H4 (cell line): ENCODE measurements at places on chromosomes 16 and 17. TPM values are rescaled to one million over a fixed set of nuclear protein-coding genes. Genes with fewer than 3 reads are reported as not detected.
A peak's percentile ranks its signal among the peaks of the same experiment; 100 is the strongest.

DNA sequence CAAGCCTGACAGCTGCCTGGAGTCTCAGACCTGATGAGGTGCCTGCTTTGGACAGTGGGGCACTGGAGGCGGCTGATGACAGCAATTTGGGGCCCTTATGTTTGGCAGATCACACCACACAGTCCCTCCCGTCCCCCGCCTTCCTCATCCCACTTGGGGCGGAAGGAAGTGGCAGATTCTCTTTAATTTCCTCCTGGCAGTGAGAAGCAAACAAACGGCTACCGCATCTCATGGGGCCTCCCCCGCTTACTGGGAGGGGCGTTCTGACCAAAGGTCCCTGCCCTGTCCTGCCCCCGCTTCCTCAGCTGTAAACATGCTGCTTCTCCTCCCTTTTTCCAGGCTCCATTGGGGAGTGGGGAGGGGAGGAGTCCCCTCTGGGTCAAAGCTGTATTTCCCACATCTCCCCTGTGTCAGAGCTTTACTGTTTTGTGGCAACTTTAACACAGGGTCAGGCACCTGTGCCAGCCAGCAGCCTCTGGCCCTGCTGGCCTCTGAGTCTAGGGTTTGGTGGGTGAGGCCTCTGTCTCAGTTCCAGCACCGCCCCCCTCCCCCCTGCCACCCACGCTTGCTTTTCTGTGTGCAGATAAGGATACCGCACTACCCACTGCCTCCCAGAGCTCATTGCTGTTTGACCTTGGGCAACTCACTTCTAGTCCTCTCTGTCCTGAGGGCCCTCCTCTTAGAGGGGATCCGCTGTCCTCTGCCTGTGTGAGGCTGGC, 5.4 kb upstream of the NFATC3 start:
- DNase-seq = no peak

- peak; percentile 57 for DNase-seq
Measured at GRCh38 chr17:2416010-2416734, 15.3 kb upstream of the MNT start.

- DNase-seq = no peak
Measured at GRCh38 chr16:70162041-70162451, 11.5 kb upstream of the CLEC18C start.

DNA sequence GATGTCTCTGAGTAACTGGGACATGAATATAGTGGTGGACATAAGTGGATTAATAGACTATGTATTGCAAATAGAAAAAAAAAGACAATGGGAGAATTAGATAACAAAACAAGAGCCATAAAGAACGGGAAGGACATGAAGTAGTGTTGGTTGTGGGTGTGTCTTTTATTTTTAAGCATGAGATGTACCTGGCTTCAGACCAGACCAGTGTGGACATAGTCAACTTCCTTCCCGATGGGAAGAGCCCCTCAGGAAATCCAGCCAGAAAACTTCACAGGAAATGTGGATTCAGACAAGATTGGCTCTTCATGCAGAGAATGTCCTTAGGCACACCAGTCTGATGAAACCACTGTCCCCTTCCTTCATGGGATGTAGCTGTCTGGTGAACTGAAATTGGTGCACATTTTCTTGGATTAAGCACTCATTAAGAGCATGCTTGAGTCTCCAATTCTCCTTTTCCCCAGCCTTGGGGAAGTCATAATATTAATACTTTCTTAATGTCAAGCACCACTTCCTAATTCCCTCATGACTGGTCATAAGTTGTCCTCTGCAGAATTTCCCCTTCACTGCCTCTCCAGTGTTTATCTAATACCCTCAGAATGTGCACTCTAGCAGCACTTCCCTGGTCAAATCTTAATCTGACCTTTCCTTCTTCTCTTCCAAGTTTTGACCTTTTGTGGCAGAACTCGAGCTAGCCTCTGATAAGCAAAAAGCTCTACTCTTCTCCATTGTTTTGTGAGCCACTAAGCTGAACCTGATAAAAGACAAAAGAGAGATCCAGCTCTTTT, 350.6 kb upstream of the MAF start:
- DNase-seq = no peak

GRCh38 chr17:49187301-49187700, 23.1 kb downstream of the GNGT2 start:
- no peak for DNase-seq

DNA sequence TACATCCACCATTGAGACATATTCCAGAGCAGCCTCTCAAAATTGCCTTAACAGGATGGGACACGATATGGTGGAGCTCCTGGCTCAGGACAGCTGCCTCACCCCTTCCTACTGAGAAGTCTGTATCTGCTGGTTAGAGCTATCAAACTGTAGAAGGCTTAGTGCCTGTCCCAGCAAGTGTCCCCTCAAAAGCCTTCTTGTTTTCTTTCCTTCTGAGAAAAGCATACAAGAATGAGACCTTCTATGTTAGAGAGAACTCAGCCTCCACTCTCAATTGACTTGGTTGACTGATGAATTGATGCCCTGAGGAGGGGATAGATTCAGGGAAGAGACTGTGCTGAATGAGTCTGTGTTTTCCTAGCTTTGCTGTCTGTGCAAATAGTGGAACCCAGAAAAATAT, 2020.9 kb downstream of the TP53TG3F start:
- no peak for DNase-seq

DNA sequence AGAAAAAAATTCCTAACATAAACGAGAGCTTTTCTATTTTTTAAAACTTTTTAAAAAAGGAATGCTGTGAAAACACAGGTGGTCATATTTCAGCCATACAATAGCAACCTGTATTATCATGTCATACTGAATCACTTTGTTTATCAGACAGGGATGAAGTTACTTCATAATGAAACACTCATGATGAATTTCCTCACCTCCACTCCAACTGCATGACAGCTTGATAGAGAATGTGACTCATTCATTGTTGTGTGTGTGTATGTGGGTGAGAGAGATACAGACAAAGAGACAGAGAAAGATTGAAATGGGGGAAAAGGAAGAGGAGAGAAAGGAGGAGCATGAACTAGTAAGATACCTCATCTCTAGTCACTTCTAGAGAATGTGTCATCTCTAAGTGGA, 109.0 kb downstream of the SYCE1L start:
- DNase-seq = peak; percentile 30

DNA sequence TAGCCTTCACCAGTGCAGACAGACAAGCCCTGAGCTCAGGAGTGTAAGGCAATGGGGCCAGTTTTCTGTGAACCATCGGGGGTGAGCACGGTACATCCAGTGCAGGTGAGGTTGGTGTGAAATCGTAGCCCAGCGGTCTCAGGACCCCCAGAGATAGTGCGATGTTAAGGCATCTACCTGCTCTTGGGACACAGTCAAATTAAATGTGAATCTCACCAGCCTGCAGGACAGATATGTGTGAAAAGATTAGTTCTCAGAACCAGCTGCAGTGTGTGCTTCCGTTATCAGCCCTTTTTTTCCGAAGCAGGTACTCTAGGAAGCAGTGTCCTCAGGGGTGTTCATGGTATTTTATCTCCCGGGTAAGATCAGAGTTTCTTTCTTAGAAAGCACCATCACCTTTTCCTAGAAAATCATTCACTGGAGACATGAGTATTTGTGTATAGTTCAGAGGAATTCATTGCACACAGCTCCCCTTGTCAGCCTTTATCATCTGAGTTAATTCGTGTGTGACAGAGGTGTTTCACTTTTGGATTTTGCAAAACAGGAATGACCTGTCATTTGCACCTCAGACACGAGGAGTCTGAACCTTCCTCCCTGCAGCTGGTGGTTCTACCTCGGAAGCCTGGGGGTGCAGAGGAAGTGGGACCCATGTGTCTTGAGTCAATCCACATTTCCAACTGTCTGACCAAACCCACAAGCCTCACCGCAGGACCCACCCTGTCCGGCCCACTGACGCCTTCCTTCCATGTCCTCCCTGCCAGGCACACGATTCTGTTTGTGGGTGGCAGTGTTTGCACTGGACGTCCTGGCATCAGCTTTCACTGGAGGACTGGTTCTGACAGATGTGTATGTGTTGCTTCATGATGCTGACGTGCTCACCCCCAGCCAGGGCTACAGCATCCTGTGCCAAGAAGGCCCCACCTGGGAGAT, 107.8 kb downstream of the CLEC16A start:
- no peak for DNase-seq

DNA sequence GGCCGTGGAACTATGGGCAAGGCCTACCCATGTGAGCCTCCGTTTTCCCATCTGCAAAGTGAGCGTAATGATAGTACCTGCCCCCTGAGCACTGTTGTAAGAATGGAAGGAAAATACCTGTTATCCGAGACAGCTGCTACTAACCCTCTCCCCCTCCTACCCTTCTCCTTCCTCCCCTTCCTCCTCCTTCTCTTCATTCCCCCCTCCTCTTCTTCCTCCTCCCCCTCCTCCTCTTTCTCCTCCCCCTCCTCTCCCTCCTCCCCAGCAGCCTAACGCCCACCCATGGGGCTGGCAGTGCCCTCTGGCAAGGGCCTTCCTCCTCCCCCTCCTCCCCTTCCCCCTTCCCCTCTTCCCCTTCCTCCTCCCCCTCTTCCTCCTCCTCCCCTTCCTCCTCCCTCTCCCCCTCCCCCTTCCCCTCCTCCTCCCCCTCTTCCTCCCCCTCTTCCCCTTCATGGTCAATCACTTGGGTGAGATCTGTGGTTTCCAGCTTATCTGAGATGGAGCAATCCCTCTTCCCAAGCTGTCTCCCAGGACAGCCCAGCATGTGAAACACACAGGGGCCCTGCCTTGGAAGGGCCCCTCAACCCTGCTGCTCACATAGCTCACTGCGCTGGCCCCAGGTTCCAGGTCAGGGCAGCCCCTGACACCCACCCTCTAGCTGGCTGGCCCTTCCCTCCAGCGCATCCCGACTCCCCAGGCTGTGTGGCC, 6.4 kb downstream of the ZFPM1 start:
- no peak for DNase-seq

- DNase-seq = no peak
Measured at GRCh38 chr17:80160536-80160935, 9.3 kb upstream of the CARD14 start.

DNA sequence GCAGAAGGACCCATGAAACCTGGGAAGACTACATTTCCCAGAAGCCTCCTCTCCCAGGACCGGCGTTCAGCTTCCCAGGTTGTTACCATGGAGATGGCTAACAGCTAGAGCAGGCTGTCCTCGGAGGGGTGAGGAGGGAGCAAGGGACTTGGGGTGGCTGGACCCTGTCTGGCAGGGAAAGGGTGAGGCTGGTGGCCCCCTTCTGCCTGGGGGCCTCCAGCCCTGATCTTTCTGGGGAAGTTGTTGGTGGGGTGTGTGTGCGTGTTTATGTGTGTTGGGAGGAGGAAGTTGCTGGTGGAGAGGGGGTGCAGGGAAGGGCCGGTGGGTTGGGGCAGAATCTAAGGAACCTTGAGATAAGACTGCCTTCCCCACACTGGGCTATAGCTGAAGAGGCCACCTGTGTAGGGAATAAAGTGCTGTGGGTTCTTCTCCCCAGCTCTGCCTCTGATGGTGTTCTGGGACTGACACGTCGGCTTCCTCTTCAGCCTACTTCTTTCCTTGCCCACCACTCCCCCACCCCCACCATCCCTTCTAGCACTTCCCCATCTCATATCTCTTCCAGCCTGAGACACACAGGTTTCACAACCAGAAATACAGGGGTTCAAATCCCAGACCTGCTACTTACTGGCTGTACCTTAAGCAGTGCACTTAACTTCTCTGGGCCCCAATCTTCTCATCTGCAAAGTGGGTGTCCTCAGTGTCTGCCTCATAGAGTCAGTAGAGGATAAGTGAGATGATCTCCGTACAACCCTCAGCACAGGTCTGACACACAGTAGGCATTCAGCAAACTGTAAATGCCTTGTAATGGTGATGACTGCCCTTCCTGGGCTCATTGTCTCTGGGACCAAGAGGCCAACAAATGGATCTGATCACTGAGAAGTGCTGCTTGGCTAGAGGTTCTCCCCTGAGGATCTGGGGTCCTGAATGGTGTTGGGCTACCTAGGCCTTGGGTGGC, at the start of gene DRC7:
Gene DRC7 (plus strand): TSS at position 82 of the 955 bp plus-strand sequence. CDS start 3,144 bp downstream, outside the sequence.
- peak; percentile 37 for DNase-seq

DNA sequence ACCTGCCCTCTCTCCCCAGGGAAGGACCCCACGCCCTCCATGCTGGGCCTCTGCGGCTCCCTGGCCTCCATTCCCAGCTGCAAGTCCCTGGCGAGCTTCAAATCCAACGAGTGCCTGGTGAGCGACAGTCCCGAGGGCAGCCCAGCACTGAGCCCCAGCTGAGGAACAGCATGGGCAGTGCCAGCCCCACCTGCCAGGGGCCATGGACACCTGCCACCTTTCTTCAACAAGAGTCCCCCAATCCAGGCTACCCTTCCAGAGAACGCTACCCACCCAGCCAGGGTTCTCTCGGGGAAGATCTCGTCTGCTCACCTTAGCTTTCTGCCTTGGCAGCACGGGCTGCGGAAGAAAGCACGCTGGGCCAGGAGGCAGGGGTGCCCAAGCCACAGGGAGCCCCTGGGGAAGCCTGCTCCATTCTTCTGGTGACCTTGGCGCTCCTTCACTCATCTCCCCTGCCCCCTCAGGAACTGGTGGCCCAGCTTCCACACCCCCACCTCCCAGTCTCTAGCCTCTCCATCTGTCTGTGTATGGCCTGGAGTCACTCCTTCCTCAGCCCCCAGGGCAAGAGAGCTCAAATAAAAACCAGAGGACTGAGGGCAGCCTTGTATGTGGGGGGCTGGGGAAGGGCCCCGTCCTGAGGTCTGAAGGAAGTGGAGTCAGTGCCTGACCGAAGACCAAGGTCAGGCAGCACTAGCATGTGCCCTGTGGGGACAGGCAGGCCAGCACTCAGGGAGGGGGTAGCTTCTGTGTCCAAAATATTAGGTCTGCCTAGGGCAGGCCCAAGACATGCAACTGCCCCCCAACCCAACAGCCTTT, 6.3 kb downstream of the SLC25A39 start:
- no peak for DNase-seq

GRCh38 chr16:65415460-65415859, 293.6 kb upstream of the CDH11 start:
- DNase-seq = peak; percentile 63

GRCh38 chr17:17774009-17774881, 62.5 kb downstream of the SREBF1 start:
- DNase-seq = peak; percentile 42

- DNase-seq = no peak
Measured at GRCh38 chr16:72897707-72898106, 150.2 kb downstream of the ZFHX3 start.

Gene TBC1D3E
- not detected in 2 replicates for total RNA-seq

Gene SOST
- 4.2 and 6.1 TPM in 2 replicates for total RNA-seq

Gene NPIPB13
- total RNA-seq = 0.43 and 0.46 TPM in 2 replicates

Gene TMEM98
- 23.9 and 40.1 TPM in 2 replicates for total RNA-seq

Gene HSD17B1
- 0.47 and 0.48 TPM in 2 replicates for total RNA-seq

Gene THAP11
- total RNA-seq = 39.5 and 43.7 TPM in 2 replicates

Gene TLCD3A
- total RNA-seq = 42.5 and 51.4 TPM in 2 replicates

Gene C16orf89
- total RNA-seq = 1.0 and 3.6 TPM in 2 replicates

Gene SCARF1
- total RNA-seq = 0.06 TPM in 1 of 2 replicates, not detected in the other
